Bladder microvascular endothelial cell (primary cell): ENCODE measurements at places on chromosomes 1 and 21. TPM values are rescaled to one million over a fixed set of nuclear protein-coding genes. Genes with fewer than 3 reads are reported as not detected.

The HCN3 gene
- total RNA-seq: 0.32 and 1.0 TPM in 2 replicates

The COL24A1 gene
- total RNA-seq: not detected in 2 replicates

The CYP4Z1 gene
- 0.19 TPM in 1 of 2 replicates, not detected in the other for total RNA-seq

The NBPF10 gene
- total RNA-seq: under 0.01 and 0.63 TPM in 2 replicates

The FCGR3B gene
- not detected in 2 replicates for total RNA-seq

The KIF2C gene
- total RNA-seq: 15.7 and 26.4 TPM in 2 replicates

The CELA3A gene
- total RNA-seq: not detected in 2 replicates

The LMX1A gene
- total RNA-seq: 0.13 TPM in 1 of 2 replicates, not detected in the other

The TRIM17 gene
- not detected in 2 replicates for total RNA-seq

The SPATA21 gene
- total RNA-seq: not detected in 2 replicates

The HES5 gene
- total RNA-seq: under 0.01 TPM in 1 of 2 replicates, not detected in the other

The C1orf105 gene
- total RNA-seq: not detected in 2 replicates

The RIPK4 gene
- total RNA-seq: under 0.01 and 0.06 TPM in 2 replicates

The CASQ2 gene
- total RNA-seq: not detected in 2 replicates

The ASCL5 gene
- total RNA-seq: not detected in 2 replicates

The MATN1 gene
- 0.13 and 0.16 TPM in 2 replicates for total RNA-seq

The TMEM82 gene
- total RNA-seq: not detected in 2 replicates

The C21orf58 gene
- 4.9 and 5.2 TPM in 2 replicates for total RNA-seq

The CLCA4 gene
- total RNA-seq: not detected in 2 replicates

The PCP4L1 gene
- not detected in 2 replicates for total RNA-seq

The ALX3 gene
- not detected in 2 replicates for total RNA-seq

The WLS gene
- 45.7 and 86.3 TPM in 2 replicates for total RNA-seq

The AK5 gene
- total RNA-seq: 1.8 and 61.4 TPM in 2 replicates

The OPRD1 gene
- under 0.01 TPM in 1 of 2 replicates, not detected in the other for total RNA-seq

The FCRL6 gene
- total RNA-seq: not detected in 2 replicates

The ADAMTS4 gene
- total RNA-seq: 9.7 and 9.9 TPM in 2 replicates

The LAPTM5 gene
- total RNA-seq: 11.2 and 74.1 TPM in 2 replicates

The OR2AJ1 gene
- not detected in 2 replicates for total RNA-seq

The ARHGEF10L gene
- 0.32 and 1.2 TPM in 2 replicates for total RNA-seq

The OR2L2 gene
- not detected in 2 replicates for total RNA-seq

The TAL1 gene
- total RNA-seq: 22.8 and 47.3 TPM in 2 replicates

The RAB3B gene
- total RNA-seq: 0.32 and 5.4 TPM in 2 replicates

The CELA3B gene
- total RNA-seq: not detected in 2 replicates

The LRP8 gene
- total RNA-seq: 14.6 and 24.2 TPM in 2 replicates

The PGBD5 gene
- total RNA-seq: 0.16 and 0.25 TPM in 2 replicates

The KLHDC9 gene
- 1.5 and 1.6 TPM in 2 replicates for total RNA-seq

The DMRTA2 gene
- total RNA-seq: 0.06 TPM in 1 of 2 replicates, not detected in the other

The HSD3B1 gene
- total RNA-seq: not detected in 2 replicates

The FCRL4 gene
- total RNA-seq: not detected in 2 replicates

The CELA2A gene
- not detected in 2 replicates for total RNA-seq

The TTC3 gene
- 67.8 and 177 TPM in 2 replicates for total RNA-seq

The C1orf185 gene
- not detected in 2 replicates for total RNA-seq

The ADAM30 gene
- not detected in 2 replicates for total RNA-seq

The CCDC17 gene
- 0.97 and 1.4 TPM in 2 replicates for total RNA-seq

The NEK2 gene
- total RNA-seq: 15.9 and 19.4 TPM in 2 replicates

The CRNN gene
- not detected in 2 replicates for total RNA-seq

The RNU1-1 gene
- 509 and 6,751 TPM in 2 replicates for total RNA-seq

The SLAMF9 gene
- not detected in 2 replicates for total RNA-seq

The FAM177B gene
- not detected in 2 replicates for total RNA-seq

The FAM151A gene
- total RNA-seq: not detected in 2 replicates
